ENCODE measurements at places on chromosomes 5 and 9. TPM values are rescaled to one million over a fixed set of nuclear protein-coding genes. Genes with fewer than 3 reads are reported as not detected.

OR5C1 gene
- not detected for total RNA-seq

IRGM gene
- not detected for total RNA-seq

DNA sequence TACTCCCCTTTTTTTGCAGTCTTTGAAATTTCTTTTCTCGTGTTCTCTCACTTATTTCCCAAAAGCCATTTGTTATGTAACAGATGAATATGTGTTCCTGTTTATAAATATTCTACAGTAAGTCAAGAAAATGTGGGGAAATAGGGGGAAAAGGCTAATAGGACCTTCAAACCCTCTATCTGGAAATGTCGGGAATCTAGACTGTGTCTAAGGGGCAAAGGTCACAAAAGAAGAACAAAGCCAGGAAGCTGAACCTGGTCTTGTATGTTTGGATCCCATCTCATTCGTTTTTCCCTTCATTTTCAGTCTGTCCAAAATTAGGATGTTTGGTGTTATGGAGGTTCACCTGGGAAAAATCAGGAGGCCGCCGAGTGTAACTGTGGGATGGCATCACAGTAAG is 490.3 kb downstream of the NR2F1-AS1 start:
- DNase-seq, result no peak

DNA sequence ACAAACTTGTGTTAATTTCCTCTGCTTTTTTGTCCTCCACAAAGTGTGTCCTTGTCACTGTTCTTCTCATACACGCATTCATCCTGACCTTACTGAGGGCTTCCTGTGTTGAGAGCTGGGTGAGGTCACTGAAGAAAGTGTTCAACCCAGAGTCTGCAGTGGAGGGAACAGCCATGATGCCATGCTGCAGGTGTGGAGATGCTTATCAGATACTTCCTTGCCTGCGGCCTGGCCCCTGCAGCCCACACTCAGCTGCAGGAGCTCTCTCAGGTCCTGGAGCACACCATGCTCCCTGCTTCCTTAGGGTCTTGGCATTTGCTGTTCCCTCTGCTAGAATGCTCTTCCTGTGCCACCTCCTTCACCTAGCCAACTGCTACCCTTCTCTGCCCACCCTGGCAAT is 108.1 kb upstream of the SPRY4 start:
- DNase-seq, result no peak

GRCh38 chr9:112028242-112029221 is 131.9 kb downstream of the UGCG start:
- no peak for DNase-seq

Measured in gastrocnemius medialis (tissue), 4 donors.